NCI-H1417 treated with DMSO at 0.1 percent for 48 hours (cell line): ENCODE measurements at places on chromosomes 7 and 10.

DNA sequence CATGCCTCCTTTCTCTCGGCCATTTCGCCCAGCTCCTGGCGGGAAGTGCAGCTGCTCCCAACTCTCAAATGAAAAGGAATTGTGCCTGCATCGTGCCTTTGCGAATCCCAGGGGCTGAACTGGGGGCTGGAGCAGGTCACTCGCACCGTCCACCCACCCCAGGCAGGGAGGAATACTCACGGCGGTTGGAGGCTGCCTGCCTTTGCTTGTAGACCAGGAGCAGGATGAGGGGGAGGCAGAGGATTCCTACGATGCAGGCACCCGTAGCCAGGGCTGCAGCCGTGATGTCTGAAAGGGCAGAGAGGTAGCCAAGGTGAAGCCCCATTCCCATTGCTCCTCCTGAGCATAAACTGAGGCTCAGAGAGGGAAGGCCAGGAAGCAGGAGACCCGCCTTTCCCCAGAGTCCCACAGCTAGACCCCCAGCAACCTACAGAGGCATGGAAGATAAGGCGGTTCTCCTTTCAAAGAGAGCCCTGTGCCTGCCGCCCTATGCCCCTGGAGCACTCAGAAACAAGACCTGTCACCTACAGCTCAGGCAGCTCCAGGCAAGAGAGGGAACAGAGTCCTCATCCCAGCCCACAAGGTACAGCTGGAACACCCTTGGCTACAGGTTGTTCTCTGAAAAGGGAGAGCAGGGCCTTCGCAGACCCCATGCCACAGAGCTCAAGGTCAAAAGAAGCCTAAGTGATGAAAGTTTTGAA lies 18.0 kb downstream of the VSIR start:
- no peak for DNase-seq

DNA sequence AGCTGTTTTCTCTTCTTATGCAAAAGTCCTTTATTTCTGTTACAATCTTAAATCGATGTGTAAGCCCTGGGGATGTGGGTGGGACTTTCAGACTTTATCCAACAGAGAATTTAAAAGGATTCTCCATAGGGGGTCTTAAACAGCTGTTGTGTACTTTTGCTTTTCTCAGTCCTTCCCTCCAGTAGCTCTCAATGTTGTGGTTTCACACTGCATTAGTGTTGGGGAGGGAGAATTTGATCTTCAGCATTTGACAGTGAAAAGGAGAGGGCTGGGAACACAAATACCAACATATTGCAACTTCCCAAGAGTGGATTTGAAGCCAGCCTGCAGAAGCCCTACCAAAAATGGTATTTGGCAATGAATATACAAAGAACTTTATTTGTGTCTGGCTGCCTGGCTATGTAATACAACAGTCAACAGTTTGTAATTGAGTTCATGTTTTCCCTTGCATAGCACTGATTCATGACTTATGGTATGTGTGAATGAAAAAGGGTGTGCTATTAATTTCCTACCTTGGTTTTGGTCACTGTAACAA lies 80.1 kb upstream of the CAPZA2 start:
- DNase-seq: no peak

DNA sequence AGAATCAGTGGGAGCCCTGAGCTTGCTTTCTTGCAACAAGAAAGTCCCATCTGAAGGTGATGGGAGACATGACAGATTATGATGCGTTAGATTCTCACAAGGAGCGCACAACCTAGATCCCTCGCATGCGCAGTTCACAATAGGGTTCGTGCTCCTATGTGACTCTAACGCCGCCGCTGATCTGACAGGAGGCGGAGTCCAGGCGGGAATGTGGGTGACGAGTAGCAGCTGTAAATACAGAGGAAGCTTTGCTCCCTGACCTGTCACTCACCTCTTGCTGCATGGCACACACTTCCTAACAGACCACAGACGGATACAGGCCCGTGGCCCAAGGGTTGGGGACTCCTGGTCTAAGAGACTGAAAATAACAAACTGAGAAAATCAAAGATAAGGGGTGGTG lies 1163.4 kb upstream of the AUTS2 start:
- DNase-seq: no peak

- no peak for DNase-seq
Observed at GRCh38 chr10:69736886-69737641, 64.6 kb upstream of the COL13A1 start.

GRCh38 chr10:63256009-63256773 lies 123.1 kb downstream of the NRBF2 start:
- no peak for DNase-seq

- DNase-seq: no peak
Observed at GRCh38 chr7:133698127-133698526, 429.0 kb upstream of the LRGUK start.

DNA sequence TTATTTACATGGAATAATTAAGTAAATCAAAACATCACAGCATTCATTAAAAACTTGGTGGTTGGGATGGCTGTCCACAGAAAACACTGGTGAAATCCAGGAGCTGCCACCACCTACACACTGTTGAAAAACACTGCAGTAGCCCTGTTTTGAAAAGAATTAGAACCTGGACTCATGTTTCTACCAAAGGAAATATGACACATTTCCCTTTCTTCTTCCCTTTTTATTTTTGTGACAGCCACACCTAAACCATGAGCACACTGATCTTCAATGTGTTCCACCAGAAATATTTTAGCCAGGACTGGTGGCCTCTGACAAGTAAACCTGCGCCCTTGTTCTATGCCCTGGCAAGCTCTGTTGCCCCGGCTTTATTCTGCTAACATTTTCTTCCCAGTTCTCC lies 3.3 kb downstream of the TMEM140 start:
- DNase-seq: no peak

DNA sequence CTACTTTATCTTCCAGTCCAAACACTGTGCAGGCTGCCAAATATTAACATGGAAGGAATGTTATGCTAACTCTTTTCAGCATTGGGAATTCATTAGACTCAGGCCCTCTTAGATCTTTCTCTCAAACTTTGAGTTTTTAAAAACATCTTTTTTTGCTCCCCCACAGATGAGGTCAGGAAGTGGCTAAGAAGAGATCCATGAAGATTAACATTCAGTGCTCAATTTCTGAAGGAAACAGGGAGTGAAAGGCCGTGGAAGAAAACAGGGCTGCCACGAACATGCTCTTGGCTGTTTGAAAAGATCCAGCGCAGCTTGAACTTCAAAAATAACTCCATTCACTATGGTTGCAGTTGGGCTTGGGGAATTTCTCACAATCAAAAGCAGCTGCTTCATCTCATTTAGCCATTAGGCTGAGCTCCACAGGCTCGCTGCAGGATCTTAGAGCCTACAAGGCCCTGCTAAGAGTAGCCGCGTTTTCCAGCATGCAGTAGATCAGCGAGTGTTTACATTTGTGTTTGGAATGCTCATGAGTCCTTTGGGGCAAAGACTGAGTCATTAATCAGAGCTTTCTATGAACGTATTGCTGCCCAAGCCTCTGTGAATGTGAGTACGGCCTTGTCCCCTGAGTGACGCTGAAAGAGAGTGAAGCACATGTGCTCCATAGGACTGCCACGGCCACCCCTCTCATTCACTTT lies 41.2 kb upstream of the TNS3 start:
- no peak for DNase-seq

DNA sequence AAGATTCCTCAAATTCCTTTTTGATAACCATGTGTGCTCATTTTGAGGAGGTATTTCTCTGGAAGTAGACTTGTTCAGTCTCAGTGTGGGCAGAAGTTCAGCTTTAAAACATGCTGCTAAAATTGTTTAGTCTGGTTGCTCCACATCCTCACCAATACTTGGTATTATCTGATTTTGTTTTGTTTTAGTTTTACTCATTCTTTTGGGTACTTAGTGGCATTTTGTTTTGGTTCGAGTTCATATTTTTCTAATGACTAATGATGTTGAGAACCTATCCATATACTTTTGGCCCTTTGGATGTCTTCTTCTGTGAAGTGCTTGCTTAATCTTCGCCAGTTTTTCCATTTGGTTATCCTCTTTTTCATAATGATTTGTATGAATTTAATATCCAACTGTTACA lies 694.2 kb upstream of the FZD8 start:
- no peak for DNase-seq

DNA sequence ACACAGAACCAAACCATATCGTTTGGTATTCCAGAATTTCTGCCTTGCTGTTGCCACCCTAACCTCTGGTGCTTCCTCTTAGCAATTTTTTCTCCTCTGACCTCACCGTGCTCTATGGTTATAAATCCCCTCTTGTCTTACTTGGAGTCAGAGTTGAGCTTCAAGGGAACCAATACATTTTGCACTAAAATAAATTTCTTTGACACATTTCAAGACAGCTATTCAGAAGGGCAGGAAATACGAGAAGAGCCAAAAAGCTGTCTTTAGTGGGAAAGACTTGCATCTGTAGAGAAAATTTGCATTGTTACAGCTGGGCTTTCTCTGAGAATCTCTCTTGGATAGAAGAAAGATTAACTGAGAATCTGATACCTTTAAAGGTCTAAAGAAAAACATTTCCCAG lies 14.5 kb upstream of the AKR1C2 start:
- no peak for DNase-seq

DNA sequence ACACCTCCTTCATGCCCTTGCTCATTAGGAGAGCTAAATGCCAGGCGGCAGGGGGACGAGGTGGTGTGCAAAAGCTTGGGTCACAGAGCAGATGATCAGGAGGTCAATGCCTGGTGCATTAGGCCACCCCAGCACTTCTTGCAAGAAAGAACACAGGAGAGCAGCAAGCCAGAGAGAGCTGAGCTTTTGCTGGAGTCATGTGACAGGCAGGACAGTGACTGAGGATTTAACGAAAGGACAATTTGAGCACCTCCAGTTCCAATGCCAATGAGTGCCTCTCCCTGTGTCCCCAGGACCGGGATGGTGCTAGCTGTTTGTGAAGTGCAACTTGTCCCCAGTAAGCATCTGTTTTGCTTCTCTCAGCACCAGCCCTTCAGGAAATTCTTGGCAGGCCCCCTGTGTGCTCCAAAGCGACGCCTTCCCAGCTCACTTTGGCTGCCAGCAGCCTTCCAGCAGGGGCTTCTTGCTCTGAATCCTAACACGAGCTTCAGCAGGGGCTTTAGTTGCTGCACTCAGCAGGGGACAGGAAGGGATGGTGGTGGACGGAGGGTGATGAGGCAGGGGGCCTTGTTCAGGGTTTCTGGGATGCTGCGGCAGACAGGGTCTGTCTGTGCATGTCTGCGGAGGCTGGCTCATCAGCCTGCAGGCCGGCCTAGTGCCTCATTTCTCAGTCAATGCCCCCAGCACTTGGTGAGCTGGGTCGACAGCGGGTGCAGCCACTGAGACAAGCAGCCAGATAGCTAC lies 368.1 kb downstream of the RPS24 start:
- DNase-seq: no peak

DNA sequence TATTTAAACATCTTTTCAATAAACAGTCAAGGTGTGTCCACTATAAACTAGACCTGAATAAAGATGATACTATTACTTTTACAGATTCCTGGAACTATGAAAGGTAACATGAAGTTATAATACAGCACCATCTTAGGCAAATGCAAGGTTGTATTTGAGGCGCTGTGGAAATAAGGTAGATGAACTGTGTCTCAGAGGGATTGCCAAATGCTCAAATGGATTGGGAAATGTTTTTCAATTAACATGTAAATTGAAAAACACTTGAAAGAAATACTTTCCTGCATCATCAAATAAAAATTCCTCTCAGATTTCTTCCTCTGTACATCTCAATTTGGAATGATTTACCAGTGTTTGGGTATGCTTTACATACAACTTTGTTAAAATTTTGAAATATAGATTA lies 139.4 kb downstream of the DKK1 start:
- no peak for DNase-seq

DNA sequence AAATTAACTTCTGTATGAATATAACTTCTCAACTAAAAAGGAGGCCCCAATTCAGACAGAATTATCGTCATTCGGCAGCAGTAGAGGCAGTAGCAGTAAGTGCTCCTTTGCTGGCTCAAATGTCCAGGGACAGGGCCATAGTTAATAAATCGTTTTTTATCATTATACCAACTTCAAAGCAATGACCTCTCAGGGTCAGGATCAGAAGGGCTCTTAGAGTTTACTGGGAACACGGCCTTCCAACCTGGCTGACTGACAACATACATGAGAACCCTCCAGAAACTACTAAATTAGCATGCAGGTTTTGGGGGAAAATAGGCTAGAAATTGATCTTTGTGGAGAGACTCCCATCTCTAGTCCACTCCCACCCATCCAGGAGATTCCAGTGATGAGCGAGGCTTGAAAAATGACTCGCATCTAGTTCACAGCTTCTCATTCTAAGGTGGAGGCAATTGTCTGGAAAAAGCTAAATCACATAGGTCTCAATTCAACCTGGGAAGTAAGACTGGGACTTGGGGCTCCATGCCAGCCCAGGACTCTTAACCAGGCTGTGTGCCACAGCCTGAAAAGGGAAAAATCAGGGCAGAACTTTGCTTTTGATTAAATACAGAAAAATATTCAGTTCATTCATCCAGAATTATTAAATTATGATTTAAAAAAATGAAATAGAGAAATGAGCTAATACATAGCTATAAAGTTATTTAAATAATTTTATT lies 84.6 kb downstream of the ABLIM1 start:
- no peak for DNase-seq
